ENCODE measurements at places on chromosomes 7 and 10.

GRCh38 chr7:29878081-29878688 lies 71.9 kb downstream of the WIPF3 start:
- peak; percentile 38 for DNase-seq

GRCh38 chr7:132773527-132773956 lies 197.3 kb upstream of the PLXNA4 start:
- DNase-seq, result no peak

DNA sequence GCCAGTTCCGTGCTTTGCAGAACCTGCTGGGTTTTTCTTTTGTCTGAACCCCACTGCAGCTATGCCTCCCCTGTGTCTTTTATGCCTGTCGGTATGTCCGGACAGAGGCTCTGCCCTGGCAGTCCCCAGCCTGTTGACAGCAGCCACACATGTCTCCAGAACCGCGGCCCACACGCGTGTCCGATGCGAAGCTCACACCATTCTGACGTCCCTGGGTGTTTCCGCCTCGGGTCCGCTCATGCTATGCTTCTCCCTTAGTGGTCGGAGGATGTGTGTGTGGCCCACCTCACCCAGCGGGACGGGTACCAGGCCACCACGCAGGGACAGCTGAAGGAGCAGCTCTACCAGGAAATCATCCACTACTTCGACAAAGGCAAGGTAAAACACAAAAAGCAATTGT lies 164.6 kb upstream of the NPS start:
- no peak for DNase-seq

GRCh38 chr10:101257084-101257483 lies 27.8 kb upstream of the LBX1 start:
- DNase-seq, result no peak

GRCh38 chr10:52778511-52779392 lies 6.2 kb upstream of the MBL2 start:
- DNase-seq, result no peak

DNA sequence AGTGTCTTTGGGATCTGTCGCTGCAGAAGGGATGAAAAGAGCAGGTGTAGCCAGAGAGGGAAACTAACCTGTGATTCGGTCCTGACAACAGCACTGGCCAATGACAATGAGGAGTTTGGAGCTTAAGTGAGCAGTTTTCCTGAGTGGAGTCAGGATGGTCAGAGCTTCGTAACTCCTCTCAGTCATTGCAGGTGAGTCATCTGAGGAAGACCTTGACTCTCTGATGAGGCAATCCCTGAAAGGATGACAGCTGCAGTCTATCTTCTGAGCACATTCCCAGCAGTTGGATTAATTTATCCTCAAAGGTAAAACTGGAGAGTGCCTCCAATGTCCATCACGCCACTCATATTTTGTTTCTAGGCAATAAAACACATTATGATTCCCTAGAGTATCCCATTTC lies 401.9 kb downstream of the POM121L12 start:
- DNase-seq, result no peak

GRCh38 chr10:51532044-51532443 lies 167.4 kb downstream of the CSTF2T start:
- DNase-seq, result no peak

- DNase-seq, result no peak
Observed at GRCh38 chr10:110850099-110850498, 21.6 kb upstream of the PDCD4 start.

- no peak for DNase-seq
Observed at GRCh38 chr10:123512901-123513775, 153.0 kb upstream of the GPR26 start.

GRCh38 chr10:95518455-95519452 lies 42.4 kb downstream of the SORBS1 start:
- DNase-seq, result no peak

DNA sequence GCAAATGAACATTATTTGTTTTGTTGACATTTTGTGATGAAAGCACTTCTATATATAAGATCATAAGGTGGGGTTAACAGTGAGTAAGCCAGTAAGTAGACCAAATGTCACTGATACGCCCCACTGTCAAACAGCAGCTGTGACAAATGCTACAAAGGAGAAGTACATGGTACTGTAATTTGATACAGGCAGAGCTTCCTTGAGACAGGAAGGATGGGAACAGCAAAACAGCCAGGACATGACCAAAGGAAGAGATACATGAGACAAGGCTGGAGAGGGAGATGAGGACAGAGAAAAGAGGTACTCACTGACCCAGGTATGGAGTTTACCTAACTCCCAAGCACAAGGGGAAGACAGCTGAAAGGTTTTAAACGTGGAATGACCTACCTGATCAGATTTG lies 127.0 kb downstream of the SRPK2 start:
- peak; percentile 32 for DNase-seq

GRCh38 chr7:82241356-82241755 lies 202.2 kb downstream of the CACNA2D1 start:
- no peak for DNase-seq

DNA sequence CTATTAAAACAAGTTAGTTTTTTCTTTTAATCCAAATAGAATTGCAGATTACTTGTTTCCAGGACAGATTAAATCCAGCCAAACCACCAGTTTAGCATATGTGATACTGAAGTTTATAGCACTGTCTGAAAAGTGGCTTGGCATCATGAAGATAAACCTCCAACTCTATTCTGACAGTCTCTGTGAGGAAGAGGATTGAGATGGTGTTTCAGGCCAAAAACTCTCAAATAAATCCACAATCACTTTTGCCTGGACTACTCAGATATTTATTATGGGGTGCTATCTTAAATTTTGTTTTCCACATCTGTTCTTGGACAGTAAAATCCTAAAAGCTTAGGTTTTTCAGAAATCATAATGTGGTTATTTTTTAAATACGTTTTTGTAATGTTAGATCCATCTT lies 161.7 kb upstream of the SEMA3C start:
- no peak for DNase-seq

DNA sequence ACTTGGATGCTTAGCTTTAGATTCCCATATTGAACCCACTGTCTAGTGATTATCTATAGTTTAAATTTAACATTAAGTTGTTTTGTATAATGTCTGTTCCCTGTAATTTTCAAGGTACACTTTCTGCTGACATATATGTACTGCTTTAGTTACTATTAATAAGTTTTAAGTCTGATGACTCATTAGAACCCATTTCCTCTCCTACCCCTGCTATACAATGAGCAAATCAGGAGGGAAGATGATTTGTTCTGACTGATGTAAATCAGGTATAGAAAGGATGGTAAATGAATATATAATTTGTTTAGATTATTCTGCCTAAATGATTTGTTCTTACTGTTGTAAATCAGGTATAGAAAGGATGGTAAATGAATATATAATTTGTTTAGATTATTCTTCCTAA lies 691.8 kb downstream of the NXPH1 start:
- no peak for DNase-seq

- no peak for DNase-seq
Observed at GRCh38 chr7:28685242-28685643, 272.9 kb downstream of the TRIL start.

GRCh38 chr7:116963234-116963633 lies 9.9 kb downstream of the ST7 start:
- DNase-seq, result no peak

- DNase-seq, result no peak
Observed at GRCh38 chr10:119407254-119407777, 135.2 kb downstream of the RGS10 start.

DNA sequence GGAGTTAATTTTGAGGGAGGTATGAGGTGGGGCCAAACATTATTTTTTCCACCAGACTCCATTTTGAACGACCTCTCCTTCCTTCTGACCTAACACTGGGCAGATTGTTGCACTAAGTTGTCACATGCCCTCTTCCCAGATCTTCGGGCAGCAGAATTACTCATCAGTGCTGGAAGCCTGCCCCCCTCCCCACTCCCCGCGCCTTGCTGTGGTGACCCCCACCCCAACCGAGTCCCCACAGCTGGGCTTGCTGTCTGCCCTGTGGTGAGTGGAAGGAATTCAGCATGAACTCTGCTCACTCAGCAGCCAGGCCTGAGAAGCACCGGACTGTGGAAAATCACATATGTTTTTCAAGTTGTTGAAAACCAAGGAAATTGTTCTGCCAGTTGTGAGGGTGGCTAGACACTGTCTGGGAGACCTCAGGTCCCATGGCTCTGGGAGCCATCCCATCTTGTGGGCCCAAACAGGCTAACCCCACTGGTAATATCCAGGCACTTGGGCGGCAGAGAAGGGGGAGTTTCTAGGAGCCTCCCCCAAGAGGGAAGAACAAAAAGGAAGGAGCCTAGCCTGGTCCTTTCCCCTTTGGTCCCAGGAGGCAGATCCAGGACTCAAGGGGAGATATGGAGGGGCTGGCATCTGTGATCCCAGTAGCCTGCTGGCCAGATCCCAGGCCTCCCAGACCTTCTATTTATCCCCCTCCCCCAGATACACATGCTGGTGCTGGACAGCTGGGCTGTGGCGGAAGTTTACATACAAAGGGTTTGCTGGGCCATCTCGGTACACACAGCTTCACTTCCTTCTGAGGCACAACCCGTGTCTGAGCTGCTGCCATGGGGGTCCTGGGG lies 3.5 kb upstream of the AEBP1 start:
- DNase-seq, result no peak

DNA sequence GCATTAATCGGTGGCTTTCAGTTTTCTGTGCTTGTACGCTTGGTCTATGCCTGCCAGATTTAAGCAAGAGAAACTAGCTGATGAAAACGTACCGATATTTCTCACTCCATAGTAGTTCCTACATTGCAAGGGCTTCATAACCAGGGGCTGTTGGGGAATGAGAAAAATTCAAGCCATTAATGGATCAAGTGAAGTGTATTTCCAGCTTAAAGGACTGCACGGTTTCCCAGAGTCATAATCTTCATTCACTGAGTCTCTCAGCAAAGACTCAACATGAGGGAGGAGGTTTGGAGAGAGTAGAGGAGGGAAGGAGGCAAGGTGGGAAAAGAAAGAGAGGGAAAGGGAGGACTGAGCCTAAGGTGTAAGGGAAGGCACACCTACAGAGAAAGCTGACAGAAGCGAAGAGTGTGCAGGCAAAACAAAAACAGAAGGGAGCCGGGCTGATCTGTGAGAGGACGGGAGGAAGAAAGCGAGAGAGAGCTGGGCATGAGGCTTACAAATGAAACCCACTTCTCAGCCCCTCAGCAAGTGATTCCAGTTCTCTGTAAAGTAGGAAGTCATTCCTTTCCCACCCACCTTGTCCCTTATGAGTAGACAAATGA lies 625 bp downstream of the GIMAP2 start:
- DNase-seq, result no peak

- DNase-seq, result no peak
Observed at GRCh38 chr7:879093-879492, 2.7 kb downstream of the GET4 start.

DNA sequence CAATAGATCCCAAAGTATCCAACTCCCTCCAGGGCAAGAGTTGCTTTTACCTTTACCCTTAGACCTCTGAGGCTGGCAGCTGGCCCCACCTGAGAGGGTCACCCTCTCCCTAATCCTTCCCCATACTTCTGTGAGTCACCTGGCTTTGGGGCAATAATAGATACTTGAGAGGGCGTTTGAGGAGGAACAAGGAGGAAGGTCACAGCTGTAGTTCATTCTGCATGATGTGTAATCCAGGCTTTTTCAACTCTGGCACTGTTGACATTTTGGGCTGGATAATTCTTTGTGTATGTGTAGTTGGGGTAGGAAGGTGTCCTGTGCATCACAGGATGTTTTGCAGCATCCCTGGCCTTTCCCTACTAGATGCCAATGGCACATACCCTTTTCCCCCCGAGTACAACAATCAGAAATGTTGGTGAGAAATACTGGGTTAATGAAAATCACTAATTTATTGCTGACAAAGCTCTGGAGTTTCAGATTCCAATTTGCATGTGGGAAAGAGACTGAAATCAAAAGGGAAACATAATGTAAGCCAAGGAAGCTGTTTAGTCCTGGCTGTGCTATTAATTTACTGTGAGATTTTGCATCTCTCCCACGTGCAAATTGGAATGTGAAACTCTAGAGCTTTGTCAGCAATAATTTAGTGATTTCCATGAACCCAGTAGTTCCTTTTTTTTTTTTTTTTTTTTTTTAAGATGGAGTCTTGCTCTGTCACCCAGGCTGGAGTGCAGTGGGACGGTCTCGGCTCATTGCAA lies 3.6 kb downstream of the BLVRA start:
- DNase-seq, result no peak

DNA sequence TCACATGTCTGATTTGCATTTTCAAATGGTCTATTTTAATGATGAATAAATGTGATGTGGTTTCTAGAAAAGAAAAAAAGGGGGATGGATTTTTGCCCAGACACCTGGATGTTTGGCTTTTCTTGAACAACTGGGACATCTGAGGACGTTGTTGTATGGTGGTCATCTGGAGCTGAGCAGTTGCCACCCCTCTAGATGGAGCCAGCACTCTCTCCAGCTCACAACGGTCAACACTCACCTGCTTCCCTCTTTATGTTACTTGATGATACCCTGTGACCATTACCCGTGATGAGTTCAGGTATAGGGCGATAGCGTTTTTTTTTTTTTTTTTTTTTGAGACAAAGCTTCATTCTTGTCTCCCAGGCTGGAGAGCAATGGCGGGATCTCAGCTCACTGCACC lies 30.1 kb upstream of the PAXIP1 start:
- no peak for DNase-seq

DNA sequence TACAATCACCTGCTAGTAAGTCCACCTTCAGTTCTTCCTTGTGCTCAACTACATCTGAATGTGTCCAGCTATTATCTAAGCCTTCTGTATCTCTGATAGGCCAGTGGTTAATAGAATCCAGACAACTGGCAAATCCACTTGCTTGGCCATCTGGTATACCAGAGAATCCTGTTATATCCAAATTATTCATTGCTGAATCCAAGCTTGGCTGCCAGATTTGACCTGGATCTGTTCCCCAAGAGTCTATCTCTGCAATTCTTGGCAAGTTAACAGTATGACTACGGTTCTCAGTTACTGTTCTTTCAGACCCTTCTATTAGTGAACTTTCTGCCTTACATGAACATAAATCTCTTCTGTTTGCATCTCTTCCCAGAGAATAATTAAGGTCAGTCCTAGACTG lies 154.6 kb upstream of the TARP start:
- DNase-seq, result no peak

DNA sequence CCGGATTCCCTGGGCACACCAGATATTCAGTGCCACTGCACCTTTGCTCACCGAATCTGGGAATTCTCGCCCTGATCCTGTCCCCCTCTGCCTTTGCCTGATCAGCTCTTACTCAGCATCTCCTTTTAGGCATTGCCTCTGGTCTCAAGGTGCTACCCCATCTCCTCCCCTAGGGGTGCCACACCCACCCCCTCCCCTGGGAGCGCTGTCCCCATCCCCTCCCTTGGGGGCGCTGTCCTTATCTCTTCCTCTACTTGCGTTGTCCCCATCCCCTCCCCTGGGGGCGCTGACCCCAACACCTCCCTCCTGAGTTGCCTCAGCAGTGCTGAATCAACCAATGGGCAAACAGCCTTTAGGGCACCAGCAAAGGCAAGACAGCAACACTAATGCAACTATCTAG lies 686.9 kb upstream of the FOXK1 start:
- DNase-seq, result no peak

Data from LoVo (cell line).